ENCODE measurements at places on chromosomes 16 and 17.

DNA sequence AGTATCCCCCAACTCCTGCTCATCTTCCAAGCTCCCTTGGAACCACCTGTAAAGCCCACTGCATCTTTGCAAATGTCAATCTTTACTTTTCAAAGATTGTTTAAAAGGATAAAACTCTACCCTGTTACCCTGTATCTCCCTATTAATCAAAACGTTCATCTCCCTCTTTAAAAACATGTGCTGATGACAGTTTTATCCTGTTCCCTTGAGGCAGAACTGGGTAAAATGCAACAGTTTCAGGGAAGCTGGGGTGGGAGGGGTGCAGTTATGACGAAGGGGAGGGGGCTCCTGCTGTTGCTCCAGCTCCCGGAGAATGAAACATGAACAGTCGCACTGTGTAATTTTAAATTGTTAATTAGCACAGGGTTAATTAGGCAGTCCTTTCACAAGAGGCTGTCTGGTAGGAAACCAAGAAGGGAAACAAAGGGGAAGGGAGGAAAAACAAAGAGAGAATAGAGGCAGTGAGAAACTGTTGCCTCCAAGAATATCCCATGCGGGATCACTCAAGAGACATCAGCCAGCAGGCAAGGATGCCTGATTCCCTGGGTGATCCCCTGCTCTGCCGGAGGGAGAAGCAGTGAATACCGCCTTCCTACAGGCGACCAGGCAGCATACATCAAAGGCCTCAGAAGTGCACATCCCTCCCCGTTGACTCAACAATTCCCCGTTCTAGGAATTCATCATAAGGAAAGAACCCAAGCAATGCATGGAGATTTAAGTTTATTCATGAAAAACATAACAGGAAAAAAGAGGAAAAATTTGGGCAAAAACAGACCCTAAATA is 84.2 kb downstream of the ZFHX3 start:
- no peak for DNase-seq

GRCh38 chr16:66372078-66372897 is 5.8 kb downstream of the CDH5 start:
- DNase-seq: no peak

DNA sequence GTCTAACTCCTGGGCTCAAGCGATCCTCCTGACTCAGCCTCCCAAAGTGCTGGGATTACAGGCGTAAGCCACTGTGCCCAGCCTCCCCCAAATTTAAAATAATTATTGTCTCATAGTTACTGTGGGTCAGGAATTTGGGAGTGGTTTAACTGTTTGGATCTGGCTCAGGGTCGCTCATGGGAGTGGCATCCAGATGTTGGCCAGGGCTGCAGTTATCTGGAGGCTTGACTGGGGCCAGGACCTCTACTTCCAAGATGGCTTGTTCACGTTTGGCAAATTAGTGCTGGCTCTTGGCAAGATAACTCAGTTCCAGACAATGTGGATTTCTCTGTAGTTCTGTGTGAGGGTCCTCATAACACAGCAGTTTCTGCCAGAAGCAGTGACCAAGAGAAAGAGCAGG is 8.0 kb downstream of the TEN1 start:
- DNase-seq: no peak

- DNase-seq: no peak
Observed at GRCh38 chr17:8005967-8006730, 3.7 kb downstream of the GUCY2D start.

- no peak for DNase-seq
Observed at GRCh38 chr17:81000631-81001357, 9.2 kb downstream of the CHMP6 start.

DNA sequence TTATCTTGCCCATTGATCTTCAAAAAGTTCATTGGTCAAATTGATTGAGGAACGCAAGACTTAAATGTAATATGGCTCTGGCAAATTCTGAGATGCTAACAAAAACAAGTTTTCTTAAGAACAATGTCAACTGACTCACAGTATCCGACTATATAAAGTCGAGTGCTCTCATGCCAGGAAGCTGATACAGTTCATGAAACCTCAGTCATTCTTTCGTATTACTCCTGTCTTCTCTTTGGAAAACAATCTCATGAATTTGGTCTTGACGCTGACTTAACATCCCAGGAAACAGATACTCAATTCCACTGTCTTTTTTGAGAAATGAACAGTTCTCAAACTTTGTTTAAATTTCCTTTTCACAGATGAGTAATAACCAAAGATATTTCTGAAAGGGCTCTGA is 704.9 kb downstream of the MAF start:
- DNase-seq: no peak

DNA sequence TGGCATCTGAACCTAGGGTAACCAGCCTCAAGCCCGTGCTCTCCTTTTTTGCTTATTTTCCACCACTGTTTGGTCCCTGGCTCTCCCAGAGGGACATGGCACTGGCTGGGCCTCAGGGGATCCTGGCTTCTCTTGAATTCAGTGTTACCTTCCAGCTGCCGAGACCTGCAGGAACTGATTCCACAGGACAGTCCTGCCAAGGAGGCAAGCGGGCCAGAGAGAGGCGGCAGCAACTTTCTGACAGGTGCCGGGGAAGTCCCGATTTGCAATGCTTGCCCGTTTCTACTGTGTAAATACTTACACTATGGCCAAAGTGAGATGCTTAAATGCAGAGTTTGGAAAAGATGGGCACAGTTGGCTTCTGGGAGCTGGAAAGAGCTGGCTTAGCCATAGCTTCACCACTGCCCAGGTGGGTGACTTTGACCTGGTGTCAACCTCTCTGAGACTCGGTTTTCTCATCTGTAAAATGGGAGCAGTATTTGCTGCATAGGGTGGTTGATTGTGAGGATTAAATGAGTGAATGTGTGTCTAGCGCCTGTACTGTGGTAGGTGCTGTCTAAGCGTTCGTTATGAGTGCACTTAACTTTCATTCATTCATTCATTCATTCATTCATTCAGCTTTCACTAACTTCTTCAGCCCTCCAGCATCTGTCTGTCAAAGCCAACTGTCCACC is 124.9 kb downstream of the CMIP start:
- DNase-seq: no peak

All from AG09319 (cell line).